ENCODE measurements at places on chromosomes 6 and 20.

DNA sequence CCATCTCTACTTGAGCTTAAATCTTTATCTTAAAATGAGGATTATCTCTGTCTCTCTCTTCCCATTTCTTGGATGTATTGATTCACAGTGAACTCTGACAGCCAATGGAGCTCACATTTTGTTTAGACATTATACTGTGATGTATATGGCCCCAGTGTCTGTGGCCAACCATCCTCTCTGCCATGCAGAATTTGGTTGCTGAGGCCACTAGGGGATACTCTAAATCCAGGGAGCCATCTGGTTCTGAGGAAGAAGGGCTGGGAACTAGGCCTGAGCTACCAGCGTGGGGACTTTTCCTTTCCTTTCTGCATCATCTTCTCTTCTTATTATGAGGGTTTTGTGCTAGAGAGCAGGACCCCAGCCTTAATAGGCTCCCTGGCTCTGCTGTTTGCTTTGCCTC, 59.1 kb upstream of the RIPOR2 start:
- no peak for DNase-seq

DNA sequence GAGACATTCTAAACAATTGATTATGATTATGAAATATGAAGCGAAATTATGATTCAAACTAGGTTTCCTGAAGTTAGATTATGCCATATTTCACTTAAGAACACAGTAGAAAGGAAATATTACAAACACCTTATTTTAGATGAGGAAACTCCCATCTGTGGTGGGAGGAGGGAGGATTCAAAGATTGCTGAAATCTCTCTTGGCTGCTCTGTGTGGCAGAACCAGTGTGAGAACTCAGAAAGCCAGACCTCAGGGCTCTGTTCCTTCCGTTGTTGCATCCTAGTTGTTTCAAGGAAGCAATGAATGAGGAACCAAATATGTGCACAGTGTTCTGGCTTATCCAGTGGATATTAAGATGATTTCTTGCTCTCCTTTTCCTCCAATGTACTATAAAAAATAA, 2.1 kb downstream of the TAAR5 start:
- DNase-seq = peak; percentile 56

- peak; percentile 67 for DNase-seq
These were observed 189.3 kb downstream of the PREX1 start for GRCh38 chr20:48638546-48638945.

GRCh38 chr20:1741309-1742048, 83.9 kb upstream of the SIRPG start:
- DNase-seq = peak; percentile 88

DNA sequence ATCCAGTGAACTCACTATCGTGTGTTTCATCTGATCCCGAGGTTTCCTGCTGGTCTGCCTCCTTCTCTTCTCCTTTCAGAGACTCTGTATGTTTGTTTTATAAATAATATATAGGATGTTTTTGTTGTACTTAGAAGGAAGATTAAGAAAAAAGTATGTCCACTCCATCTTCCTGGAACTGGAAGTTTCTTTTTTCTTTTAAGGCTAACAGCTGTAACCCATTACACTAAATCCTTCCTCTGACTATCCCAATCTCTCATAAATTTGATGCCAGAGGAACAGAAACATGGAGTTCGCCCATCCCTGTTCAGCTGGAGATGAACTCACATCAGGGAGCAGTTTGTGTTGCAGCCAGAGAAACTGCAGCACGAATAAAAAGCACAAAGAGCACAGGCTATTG, 20.7 kb downstream of the RIPK1 start:
- DNase-seq = no peak

DNA sequence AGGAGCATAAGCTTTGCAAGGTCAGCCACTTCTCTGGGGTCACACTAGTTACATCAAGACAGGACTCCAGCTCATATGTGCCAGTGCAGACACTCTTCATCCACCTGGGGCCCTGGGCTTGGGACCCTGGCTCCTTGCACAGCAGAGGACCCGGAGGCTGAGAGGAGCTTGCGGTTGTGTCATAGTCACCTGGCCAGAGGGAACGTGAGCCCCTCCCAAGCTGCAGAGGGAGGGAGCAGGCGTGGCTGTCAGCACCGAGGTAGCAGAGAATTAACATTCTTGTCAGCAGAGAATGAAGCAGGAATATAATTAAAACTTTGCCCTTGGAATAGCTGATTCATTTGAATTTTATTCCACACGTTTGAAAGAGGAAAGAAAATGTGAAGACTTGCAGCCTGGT, 36.8 kb downstream of the BCAS4 start:
- DNase-seq = no peak

DNA sequence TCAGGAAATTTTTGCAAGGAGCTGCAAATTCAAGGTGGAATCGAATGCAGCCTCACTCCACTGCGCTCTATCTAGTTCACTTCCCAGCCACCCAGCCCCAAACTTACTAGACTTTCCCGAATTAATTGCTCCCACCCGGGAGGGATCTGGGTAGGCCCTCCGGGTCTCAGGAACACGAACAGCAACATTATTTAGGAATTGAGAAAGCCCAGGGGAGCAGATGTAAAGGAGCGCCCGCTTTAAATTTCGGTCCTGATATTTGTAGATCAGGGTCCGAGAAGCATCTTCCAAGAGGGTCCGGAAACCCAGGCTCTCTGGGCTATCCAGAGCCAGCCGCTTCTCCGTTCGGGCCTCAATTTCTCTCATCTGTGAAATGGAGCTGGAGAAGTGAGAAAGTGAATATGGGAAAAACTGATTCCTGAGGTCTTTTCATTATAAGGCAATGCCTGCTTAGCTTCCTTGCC, 490 bp upstream of the ID1 start:
- DNase-seq = no peak

DNA sequence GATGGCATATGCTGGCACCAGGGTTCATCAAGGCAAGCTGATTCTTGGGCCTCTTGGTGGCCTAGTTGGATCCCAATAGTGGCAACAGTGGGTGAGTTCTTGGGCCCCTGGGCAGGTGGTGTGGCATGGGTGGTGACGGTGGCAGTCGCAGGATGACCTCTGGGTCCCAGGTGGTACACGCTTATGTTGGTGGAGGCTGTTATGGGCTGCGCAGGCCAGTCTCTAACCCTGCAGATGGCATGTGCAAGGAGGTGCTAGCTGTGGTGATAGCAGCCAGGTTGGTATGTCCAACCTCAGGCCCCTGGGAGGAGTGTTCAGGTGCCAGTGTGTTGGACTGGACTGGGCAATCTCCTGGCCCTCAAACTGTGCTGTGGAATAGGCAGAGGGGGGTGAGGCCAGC, 46.2 kb downstream of the CYB5R4 start:
- no peak for DNase-seq

DNA sequence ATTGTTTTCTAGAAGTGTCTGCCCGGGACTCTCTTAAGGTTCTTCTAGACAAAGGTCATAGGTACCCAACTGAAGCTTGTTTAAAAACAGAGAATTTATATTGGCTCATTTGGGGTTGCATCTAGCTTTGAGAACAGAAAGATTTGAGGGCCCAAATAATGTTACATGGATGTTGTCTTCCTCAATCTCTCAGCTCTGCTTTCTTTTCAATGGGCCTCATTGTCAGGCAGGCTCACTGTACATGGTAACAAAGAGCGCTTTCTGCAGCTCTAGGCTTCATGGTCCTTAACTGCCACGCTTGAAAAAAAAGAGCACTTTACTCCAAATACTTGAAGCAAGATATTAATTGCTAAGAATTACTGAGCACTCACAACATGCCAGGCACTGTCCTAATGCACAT, 22.2 kb downstream of the NHLRC1 start:
- no peak for DNase-seq

- DNase-seq = no peak
These were observed 130.4 kb downstream of the MOXD1 start for GRCh38 chr6:132270726-132271402.

- DNase-seq = no peak
These were observed 104.9 kb downstream of the SLX4IP start for GRCh38 chr20:10539818-10540553.

- peak; percentile 43 for DNase-seq
These were observed 45.3 kb downstream of the CLIC5 start for GRCh38 chr6:45970326-45970725.

DNA sequence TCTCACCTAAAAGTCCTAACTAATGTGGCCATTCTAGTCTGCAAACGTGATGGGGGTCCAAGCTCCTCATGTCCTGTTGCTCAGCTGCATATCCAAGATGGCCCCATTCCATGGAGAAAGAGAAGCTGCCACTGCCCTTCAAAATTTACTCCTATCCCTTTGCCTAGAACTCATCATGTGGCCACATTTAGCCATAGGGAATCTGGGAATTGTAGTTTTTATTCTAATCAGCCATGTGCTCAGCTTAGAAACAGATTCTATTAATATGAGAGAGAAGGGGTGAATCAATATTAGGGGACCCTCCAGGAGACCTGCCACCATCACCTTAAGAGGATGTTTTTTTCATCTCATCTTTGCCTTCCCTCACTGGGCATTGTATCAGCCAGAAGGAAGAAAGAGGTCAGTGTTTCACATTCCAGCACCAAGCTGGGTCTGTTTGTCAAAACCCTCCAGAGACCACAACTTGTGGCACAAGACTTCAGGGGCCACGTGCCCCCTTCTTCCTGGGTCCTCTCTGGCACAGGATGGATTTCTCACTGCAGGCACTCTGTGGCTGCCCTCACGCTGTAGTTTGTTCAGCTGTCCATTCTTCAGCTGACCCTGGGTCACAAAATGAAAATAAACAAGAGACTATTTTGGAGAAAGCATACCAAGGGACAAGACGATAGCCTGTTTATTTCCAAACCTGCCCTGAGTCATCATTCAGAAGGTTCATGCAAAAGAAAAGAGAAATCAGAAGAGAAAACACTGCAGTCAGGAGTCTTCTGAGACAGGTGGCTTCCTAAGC, 172.0 kb downstream of the EYA2 start:
- DNase-seq = no peak

DNA sequence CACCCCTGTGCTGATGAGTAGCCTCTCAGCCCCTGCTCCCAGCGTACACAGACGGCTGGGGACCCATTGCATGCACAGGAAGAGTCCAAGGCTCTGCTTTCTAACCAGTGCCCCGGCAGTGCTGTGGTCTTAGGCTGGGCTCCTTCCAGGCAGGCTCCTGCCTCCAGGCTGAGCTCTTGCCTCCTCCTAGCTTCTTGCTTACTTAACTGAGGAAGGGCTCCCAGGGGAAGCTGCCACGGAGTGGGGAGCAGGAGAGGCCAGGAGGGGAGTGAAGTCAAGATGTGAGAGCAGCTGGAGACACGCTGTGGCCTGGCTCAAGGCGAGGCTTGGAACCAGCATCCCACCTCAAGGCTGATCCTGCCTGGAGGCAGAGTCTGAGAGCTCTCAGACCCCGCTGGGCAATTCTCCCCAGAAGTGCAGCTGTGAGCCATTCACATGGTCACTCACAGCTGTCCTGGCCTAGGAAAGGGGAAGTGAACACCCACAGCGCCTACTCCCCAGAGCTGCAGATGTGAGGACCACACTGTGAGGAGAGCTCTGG, 141.0 kb downstream of the TBXT start:
- DNase-seq = no peak

GRCh38 chr20:60137657-60138245, 179.5 kb downstream of the CDH26 start:
- peak; percentile 73 for DNase-seq

GRCh38 chr6:2552526-2553154, 198.1 kb downstream of the MYLK4 start:
- DNase-seq = no peak

DNA sequence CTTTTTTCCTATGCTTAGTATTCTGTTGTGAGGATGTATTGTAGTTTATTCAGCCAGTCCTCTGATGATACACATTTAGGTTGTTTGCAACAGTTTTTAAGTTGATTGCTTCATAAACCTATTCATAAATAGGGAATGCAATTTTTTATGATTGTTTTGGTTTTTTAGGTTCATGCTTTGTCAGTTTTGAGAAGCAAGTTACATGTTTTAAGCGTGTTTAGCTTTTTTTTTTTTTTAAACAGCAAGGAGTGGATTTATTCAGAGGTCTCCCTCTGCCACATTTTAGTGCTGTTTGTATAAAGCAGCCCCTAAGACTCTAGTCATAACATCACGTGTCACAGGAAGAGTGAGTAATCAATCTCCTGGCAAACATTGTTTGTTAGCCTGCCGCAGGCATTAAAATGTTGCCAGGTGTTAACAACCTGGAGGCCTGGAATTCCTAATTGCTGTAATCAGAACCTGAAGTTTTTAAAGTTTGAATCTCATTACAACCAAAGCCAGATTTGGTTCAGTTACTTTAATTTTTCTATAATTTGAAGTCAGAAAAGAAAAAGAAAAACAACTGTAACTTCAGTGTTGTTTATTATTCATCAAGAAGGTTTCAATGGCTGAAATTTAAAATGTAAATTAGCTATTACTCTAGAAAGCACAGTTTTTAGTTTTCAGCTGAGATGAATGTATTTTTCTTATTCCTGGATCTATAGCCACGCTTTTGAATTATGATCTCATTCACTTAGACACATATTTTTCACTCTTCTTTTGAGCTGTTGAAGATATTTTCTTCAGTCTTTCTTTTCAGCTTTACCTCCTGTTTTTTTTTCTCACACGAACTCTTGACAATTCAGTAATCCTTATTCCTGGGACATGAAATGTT, 59.2 kb downstream of the KCNS1 start:
- DNase-seq = peak; percentile 7

- no peak for DNase-seq
These were observed 34.0 kb downstream of the ELOVL4 start for GRCh38 chr6:79913369-79913768.

DNA sequence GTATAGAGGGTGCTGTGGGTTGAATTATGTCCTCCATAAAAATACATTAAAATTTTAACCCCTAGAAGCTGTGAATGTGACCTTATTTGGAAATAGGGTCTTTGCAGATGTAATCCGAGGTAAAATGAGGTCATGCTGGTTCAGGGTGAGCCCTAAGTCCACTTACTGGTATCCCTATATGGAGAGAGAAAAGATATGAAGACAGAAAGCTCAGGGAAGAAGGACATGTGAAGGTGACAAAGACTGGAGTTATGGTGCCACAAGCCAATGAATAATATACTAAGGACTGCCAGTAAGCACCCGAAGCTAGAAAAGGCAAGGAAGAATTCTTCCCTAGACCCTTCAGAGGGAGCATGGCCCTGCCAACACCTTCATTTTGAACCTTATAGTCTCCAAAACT, 50.2 kb downstream of the PLN start:
- DNase-seq = no peak

DNA sequence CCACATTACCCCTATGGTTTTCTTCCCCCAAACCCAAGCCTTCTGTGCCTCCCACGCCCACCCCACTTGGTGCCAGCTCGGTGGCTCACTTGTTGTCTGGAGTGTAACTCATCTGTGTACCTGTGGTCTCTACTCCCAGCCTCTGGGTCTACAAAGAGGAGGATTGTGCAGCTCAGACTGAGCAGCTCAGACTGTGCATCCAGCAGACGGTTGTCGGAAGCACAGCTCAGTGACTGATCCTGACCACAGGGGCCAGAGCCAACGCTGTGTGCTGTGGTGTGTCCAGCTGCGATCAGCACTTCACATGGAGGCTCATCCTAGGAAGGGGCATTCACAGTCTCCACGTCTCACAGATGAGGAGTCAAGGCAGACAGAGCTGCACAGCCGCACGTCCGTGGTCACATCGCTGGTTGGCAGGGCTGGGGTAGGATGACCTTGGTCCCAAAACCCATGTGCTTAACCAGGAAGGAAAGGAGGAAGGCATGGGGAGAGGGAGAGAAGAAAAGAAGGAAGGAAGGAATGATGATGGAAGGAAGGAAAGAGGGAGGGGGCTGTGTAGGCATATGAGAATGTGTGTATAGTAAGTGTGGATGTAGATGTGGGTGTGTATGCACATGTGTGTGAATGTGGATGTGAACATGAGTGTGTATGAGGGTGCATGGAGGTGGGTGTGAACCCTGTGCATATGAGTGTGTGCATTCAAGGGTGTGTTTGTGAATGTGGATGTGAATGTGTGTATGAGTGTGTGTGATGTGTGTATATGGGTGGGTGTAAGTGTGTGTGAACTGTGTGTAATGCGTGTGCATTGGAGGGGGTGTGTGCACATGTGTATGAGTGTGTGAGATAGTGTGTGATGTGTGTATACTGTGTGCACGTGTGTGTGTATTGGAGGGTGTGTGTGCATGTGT, 28.2 kb upstream of the STX16 start:
- no peak for DNase-seq

Measured in suppressor macrophage treated with lipopolysaccharide for 1 hour (primary cell).